ENCODE measurements at places on chromosomes 7 and 10.

DNA sequence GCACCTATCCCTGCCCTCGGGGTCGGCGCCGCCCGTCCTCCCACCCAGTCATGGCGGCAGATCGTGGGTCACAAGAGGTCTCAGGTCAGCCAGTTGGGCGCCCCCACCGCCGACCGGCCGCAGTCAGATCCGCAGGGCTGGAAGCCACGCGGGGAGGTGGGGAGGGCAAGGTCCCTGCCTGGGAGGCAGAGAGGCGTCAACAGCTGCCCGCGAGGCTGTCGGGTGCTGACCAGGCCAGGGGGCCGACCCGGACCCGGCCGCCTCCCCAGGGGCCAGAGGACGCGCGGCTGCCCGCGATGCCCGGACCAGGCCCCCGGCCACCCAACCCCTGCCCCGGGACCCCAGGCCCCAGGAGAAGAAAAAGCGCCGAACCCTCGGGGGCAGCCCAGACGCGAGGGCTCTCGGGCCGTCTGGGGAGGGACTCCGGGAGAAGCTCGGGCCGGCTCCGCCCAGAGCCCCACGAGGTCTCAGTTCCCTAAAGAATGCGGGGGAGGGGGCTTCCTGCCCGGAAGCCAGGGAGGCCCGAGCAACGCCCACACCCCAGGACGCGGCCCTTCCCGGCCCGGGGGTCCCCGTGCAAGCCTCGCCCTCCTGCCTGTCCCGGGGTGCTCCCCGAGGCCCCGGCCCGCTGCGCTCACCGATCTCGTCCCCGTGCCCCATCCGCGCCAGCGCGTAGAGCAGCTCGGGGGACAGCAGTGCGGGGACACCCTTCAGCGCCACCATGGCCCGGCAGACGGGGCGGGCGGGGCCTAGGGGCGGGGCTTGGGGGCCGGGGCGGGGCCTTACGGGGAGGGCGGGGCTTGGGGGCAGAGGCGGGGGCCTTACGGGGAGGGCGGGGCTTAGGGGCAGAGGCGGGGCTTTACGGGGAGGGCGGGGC is at the start of gene FUOM:
FUOM (minus strand) TSS at position 735 of the 877 bp plus-strand sequence; CDS start at position 723, 12 bp downstream.
- no peak for DNase-seq

DNA sequence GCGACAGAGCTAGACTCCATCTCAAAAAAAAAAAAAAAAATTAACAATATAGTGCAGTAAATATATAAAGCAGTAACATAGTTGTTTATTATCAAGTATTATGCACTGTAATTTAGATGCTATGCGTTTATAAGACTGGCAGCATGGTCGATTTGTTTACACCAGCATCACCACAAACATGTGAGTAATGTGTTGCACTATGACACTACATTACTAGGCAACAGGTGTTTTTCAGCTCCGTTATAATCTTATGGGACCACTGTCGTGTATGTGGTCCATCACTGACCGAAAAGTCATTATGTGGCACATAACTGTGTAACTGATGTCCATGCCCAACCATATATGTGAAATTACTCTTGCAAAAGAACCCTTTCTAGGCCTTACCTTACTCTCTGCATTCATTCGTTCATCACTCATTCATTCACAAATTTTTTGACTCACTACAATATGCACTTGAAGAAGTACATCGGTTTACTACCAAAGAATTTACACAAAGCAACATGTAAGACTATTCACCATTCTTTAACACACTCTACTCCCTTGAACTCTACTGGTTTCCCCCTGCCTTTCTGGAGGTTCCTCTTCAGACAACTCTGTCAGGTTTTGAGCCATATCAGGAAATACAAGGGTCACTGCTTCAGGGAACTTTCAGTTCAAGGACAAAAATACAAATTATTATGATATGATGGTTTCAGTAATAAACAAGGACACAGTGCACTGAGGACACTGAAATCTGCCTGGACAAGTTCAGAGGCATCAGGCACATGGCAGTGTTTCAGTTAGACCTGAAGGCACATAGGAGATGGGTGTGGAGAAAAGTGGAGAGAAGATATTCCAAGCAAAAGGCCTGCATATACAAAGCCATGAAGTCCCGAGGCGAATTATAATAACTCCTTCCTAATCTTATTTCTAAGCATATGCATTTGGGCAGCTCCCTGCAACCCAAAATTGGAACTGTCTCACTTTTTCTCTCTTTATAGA is 17.4 kb downstream of the ITGB1 start:
- DNase-seq: no peak

- no peak for DNase-seq
Observed at GRCh38 chr7:131011976-131012375, 278.0 kb upstream of the KLF14 start.

DNA sequence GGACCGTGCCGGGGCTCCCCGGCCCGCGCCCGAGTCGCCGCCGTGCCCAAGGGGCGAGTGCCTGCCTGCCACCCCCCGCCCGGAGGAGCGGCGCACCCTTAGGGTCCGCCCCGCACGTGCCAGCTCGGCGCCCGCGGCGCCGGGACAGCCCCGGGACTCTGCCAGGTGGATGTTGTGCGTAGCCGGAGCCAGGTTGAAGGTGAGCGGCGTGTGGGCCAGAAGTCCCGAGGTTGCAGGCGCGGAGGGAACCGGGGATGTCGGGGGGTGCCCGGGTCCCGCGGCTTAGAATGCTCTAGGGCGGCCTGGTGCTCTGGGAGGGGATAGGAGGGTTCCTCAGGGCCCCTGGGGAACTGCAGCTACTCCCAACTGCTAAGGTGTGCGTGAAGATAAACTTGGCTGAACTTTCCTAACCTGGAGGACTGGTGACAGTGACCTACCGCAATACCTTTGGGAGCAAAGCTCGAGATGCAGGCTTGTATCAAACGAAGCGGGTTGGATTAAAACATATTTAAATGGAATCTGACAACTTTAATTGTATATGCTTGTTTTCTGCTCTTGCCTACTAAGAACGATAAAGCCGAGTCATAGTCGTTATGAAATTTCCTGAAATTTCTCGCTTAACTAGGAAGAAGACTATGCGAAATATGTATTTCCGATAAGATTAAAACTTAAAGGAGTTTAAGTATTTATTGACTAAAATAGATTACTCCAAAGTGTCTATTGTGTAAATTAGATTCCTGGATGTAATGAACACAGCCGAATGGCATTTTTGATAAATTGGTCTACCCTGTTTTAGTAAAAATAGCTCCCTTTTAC is at the start of gene CUX1:
CUX1 (plus strand) TSS at position 156 of the 816 bp plus-strand sequence; CDS start at position 170, 14 bp downstream.
- DNase-seq: no peak

- DNase-seq: no peak
Observed at GRCh38 chr7:33687625-33688024, 217.7 kb upstream of the BMPER start.

DNA sequence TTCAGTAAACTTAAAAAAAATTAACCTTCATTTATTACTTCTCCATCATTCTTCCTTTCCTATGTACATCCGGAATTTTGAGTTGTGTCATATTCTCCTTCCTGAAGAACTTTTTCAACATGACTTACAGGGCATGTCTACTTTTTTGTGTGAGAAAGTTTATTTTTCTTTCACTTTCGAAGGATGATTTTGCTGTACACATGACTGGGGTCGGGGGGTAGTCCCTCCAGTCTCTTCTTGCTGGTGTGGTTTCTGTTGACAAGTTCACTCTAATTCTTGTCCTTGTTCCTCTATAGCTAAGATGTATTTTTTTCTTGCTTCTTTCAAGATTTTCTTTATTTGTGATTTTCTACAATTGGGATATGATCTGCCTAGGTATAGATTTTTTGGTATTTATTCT is 55.8 kb downstream of the INPP5A start:
- no peak for DNase-seq

DNA sequence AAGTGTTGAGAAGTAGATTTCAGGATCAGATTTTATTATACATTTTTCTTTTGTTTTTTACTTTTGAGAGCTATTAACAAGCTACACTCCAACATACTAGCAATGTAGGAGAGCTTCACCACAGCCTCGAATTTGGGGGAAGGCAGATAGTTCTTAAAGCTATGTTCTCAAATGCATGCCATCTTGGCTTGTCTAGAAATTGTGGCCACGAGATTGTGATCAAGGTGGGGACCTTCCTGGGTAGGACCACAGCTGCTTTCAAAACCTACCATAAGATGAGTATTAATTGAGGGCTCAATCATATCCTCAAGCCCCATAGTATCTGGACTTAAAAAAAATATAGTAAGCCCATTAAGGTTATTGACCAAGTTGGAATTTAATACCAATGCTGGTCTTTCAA is 27.9 kb upstream of the JAZF1 start:
- DNase-seq: no peak

DNA sequence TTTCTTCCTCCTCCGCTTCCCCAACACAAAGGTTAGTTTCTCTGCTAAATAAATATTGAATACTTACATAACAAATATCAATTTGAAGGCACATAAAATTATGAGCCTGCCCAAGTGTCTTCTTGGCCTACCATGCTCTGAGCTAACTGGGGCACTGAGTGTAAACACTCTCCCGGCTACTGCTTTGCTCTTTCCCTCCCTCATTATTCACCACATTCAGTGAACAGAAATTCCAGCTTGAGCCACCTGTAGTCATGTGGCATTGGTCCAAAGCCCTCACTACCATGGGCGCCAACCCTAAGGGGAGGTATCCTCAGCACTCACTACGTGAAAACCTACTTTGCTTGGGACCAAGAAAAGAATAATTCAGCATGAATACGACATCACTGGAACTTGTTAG is 409.0 kb downstream of the KCNMA1 start:
- no peak for DNase-seq

- DNase-seq: no peak
Observed at GRCh38 chr7:90999989-91000979, 263.9 kb upstream of the FZD1 start.

DNA sequence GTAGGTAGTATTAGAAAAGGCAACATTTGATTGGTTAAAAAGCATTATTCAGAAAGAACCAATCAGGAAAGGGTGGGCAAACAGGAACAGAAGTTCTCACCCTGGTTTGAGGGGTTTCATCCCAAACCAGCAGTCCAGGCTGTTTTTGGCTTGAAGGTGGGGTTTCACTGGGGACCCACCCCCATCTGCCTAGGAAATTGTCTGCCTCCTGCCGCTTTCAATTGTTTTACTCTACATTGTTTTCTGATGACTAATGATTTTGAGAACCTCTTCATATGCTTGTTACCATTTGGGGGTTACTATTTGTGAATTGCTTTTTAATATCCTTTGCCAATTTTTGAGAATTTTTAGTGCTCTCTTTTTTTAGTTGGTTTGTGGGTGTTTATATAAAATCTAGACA is 3.3 kb upstream of the PCBD1 start:
- DNase-seq: no peak

DNA sequence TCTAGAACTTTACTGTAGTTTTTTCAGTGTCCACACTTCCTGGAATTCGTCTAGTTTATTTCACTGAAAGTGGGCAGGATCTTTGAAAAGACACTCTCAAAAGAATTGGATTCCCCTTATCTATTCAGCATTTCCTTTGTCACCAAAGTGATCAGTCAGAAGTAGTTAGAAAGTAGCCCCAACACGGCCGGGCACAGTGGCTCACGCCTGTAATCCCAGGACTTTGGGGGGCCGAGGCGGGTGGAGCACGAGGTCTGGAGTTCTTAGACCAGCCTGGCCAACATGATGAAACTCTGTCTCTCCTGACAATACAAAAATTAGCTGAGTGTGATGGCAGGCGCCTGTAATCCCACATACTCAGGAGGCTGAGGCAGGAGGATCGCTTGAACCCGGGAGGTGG is 69.0 kb upstream of the KMT2C start:
- no peak for DNase-seq

- DNase-seq: no peak
Observed at GRCh38 chr7:107179326-107180164, 10.7 kb downstream of the HBP1 start.

DNA sequence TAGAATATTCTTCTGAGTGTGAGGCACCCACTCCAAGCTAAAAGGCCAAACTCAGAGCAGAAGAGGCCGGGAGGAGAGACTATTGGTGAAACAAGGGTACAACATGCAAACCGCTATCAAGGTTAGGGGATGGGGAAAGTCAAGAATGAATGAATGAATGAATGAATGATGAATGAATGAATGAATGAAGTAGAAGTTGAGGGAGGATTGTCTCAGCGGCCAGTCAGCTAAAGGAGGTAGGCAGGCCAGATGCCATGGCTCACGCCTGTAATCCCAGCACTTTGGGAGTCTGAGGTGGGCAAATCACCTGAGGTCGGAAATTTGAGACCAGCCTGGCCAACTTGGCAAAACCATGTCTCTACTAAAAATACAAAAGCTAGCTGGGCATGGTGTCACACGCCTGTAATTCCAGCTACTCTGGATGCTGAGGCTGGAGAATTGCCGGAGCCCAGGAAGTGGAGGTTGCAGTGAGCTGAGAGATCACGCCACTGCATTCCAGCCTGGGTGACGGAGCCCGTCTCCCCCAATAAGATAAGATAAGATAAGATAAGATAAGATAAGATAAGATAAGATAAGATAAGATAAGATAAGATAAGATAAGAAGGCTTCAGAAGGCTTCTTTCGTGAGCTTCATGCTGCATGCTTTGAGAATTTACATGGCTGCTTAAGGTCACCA is 250.8 kb downstream of the CCDC3 start:
- no peak for DNase-seq
